ENCODE measurements at places on chromosomes 1 and 21.
A peak's percentile ranks its signal among the peaks of the same experiment; 100 is the strongest.

- no peak for DNase-seq
Observed at GRCh38 chr1:152959801-152960451, 10.5 kb upstream of the SPRR4 start.

- DNase-seq, result no peak
Observed at GRCh38 chr1:42952303-42953001, 6.2 kb downstream of the SLC2A1 start.

GRCh38 chr1:210448297-210448892 is 119.7 kb downstream of the HHAT start:
- peak; percentile 27 for DNase-seq

DNA sequence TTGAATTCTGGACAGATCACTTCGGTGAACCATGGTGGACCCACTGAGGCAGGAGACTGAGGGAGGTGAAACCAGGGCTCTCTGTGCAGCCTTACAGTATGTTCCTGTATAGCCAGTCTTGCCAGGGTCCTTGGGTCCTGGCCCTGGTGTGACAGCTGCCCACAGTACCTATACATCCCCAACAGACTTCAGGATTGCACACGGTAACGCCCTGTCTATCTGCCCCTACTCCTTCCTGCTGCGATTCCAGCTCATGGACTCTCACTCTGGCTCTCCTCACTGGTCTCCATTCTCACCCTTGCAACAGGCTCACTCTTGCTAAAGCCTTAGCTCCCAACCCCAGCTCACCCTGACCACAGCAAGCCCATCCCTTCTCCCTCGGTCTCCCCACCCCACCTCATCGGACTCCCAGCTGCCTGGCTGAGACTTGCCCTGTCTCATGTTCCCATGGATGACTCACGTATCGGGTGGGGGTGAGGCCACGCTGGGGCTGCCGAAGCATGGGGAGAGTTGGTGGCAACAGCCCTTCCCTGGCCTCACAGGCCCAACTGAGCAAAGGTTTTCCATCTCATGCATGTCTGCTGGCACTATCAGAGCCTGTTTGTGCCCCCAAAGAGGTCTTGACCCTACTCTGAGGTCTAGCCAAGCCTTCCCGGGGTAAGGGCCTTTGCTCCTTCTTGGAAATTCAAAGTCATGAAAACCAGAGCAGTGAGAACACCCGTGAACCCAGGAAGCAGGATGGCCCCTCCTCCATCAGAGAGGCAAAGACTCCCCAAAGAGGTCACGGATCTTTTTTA is 7.1 kb downstream of the PHLDA3 start:
- peak; percentile 93 for DNase-seq

GRCh38 chr1:165397944-165398343 is 41.4 kb upstream of the LMX1A start:
- peak; percentile 45 for DNase-seq

DNA sequence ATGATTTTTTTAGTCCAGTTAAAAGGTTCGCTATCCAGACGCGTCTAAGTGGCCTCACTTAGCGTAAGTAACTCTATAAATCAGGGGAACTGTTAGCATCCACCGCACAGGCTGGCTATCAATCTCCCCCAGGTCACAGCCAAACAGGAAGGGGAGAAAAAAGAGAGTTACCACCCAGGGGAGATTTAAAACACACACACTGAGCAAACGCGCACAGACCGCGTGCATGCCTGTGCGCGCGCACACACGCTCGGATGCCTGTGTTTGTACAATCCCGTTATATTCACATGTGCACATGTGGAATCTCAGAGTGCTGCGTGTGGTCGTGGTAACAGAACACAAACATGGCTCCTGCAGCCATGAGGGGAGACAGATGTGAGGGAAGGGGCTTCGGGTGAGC is 125.4 kb downstream of the CASZ1 start:
- no peak for DNase-seq

- no peak for DNase-seq
Observed at GRCh38 chr1:3884966-3885365, 15.1 kb downstream of the C1orf174 start.

DNA sequence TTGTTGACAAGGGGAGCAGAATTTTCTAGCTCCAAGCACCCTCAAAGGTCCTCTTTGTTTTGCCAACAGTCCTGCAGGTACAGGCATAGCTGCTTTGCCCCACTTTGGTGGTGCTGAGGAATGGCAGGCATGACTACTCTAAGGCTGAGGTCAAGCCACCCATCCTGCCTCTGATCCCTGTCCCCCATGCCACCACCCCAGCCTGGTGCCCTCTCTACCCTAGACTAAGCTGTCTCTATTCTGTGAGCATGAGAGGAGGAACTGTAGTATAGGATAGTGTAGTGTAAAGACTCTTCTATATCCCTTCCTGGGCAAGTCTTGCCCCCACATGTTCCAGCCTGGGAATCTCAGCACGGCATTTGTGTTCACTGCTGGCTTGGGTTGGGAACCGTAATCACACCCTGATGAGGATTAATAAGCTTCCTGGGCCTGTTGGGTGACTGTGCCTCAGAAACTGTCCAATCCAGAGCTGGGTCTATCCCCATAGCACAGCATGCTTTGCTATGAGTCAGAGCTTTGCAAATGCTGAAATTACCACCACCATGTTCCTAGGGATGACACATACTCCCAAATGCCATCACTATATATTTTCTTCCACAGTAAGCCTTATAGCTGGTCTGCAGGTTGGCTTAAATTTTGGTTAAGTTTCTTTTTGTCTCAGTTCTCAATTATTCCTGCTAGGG is 105.7 kb upstream of the PPP2R5A start:
- no peak for DNase-seq

DNA sequence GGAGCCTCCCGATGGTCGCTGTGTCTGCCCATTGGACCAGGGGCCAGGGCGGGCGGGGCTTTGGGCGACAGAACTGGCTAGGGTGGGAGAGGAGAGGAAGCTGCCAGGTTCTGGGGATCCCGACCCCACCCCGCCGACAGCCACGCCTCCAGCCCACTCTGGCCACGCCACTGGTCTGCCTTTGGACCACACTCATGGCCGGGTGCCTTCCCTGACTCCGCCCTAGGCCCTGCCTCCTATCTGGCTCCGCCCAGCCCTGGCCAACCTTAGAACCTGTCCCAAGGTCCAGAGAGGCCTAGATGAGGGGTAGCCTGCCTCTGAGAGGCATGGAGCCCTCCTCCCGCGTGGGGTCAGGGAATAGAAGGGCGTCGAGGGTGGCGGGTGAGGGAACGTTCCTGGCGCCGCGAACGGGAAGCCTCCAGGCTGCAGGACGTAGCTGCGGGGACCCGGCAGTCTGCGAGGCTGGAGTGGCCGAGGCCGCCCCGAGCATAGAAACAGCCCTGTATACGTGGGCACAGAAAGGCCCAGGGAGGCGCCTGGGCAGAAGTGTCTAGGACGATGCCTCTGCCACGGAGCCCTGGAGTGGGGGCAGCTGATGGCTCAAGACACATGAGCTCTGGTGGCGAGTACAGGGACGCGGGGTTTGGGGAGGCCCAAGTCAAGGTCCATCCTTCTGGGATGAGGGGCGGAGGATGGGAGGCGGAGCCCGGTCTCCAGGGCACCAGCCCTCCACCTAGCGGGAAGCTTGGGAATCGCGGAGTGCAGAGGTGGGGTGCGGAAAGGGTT is 11.5 kb upstream of the COL16A1 start:
- DNase-seq, result no peak

- DNase-seq, result peak; percentile 72
Observed at GRCh38 chr1:113981962-113982931, 3.0 kb downstream of the OLFML3 start.

DNA sequence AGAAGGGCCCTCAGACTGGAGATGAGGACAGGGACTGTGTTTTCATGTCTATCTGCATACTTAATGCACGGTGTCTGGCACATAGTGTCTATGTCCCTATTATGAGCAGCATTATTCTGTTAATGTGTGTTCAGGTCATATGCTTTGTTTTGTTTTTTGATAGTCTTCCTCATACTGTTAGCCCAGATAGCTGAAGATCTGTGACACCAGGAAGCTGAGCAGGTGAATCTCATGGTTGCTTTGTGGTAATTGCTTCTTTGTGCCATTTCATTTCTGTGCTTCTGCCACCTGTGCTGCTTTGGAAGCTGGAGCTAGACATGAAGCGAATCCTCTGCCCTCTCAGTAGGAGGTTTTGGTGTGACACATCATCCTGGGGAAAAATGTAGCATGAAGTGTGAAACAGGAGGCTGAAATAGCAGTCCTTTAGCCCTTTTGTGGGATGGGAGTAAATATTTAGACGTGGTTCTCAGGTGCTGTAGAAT is 15.8 kb downstream of the SMAP2 start:
- no peak for DNase-seq

GRCh38 chr1:243508303-243508713 is 252.5 kb downstream of the SDCCAG8 start:
- DNase-seq, result no peak

GRCh38 chr1:26690157-26690556 is 5.7 kb upstream of the ARID1A start:
- no peak for DNase-seq

GRCh38 chr1:207431508-207431907 is 22.6 kb upstream of the CR2 start:
- no peak for DNase-seq

GRCh38 chr1:17027403-17027802 is 15.7 kb upstream of the ATP13A2 start:
- DNase-seq, result peak; percentile 57

DNA sequence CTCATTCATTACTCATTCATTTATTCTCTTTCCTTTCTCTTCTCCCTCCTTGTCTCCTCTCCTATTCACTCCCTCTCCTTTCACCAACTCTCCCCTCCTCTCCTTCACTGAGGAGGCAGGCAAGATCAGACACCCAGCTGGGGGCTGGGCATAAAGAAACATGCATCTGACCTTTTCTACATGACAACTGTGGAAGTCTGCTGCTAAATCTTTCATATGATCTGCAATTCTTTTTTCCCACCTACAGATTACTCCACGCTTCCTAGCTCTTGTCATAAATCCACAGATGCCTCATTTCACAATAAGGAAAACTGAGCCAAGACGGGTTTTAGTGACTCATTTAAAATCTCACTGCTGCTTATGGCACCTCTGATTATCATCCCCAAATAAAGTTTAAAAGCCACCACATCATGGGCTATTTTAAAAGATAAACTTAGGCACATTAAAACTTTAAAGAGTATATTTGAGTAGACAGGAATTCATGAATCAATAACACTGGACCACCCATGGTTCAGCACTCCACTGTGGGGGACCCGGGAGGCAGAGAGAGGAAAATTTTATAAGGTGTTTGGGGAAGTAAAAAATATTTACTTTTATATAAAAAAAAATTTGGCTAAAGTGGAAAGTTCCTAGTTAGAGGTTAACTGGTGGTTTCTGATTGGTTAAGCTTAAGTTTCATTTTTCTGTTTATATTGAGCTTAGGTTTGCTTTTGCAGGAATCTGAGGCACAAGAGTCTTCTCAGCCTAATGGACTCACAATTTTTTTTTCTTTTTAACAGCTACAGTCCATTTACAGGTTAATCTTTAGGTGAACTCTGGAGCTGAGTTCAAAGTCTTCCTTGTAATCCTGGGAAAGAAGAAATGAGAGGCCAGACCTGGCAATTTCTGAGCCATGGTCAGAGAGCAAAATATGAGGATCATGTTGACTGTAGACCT is 55.8 kb upstream of the DNAH14 start:
- peak; percentile 11 for DNase-seq

- DNase-seq, result peak; percentile 85
Observed at GRCh38 chr1:226602186-226603021, 53.8 kb downstream of the STUM start.

DNA sequence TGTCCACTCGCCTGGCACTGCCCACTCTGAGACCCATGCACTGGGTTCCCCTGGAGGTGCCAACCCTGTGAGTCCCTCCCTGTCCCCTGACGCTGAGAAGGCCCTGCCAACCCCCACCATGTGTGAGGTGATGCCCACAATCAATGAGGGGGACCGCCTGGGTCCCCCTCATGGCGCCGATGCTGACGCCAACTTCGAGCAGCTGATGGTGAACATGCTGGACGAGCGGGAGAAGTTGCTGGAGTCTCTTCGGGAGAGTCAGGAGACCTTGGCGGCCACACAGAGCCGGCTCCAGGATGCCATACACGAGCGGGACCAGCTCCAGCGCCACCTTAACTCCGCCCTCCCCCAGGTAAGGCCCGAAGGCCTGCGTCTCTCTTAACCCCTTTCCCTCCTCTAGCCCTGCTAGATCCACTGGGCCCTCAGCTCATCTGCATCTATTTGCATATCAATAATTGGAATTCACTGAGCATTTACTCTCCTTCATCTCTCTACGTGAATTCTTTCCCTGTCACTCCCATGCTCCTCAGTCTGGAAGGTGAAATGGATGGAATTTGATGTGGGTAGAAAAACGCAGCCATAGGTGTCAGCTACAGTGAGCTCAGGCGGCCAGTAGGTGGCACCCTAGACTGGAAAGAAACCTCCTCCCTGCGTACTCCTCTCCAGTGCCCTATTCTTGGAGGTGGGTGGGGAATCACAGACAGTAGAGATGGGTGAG is 12.8 kb downstream of the PPFIA4 start:
- DNase-seq, result peak; percentile 38

- no peak for DNase-seq
Observed at GRCh38 chr1:206706298-206706791, 21.6 kb downstream of the MAPKAPK2 start.

DNA sequence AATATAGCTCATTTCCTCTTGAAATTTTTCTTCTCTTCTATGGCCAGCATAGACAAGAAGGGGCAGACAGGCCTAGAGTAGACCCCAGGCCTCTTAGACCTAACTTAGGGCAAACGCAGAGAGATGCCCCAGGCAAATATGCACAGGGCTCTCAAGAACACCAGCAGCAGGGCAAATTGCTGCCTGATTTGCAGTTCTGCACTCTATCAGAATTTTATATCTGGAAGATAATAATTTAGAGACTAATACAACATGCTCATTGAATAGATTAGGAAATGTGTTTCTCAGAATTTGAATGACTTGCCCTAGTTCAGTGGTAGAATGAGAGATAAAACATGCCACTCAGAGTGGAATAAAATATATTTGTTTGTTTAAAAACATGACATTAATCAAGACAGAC is 200.4 kb upstream of the ADGRL2 start:
- DNase-seq, result no peak

Measured in AG09319 (cell line).